ENCODE measurements at places on chromosomes 2 and 18. TPM values are rescaled to one million over a fixed set of nuclear protein-coding genes. Genes with fewer than 3 reads are reported as not detected.

GRCh38 chr18:14936313-14936712 lies 188.3 kb downstream of the ANKRD30B start:
- no peak for DNase-seq

GRCh38 chr18:67964462-67964861 lies 447.9 kb upstream of the DSEL start:
- no peak for DNase-seq

- no peak for DNase-seq
Observed at GRCh38 chr2:37616677-37617005, 54.8 kb downstream of the CDC42EP3 start.

DNA sequence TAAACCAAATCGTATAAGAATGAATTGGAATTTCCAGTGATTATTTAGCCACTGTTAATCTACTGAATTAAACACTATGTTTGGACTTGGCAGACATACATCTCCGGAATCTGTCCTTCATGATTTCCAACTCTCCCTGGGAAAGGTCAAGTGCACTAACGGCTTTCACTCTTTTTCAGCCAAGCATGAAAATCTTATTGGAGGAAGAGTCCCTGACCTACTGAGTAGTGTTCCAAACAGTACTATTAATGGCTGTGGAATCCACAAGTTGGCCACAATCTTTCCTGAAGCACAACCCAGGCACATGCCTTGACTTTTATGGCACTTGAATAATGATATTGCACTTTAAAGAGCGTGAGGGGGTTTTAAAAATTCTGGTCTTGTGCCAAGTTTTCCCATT lies 318.9 kb upstream of the RND3 start:
- DNase-seq, result no peak

- no peak for DNase-seq
Observed at GRCh38 chr18:78924786-78925540, 54.7 kb upstream of the SALL3 start.

DNA sequence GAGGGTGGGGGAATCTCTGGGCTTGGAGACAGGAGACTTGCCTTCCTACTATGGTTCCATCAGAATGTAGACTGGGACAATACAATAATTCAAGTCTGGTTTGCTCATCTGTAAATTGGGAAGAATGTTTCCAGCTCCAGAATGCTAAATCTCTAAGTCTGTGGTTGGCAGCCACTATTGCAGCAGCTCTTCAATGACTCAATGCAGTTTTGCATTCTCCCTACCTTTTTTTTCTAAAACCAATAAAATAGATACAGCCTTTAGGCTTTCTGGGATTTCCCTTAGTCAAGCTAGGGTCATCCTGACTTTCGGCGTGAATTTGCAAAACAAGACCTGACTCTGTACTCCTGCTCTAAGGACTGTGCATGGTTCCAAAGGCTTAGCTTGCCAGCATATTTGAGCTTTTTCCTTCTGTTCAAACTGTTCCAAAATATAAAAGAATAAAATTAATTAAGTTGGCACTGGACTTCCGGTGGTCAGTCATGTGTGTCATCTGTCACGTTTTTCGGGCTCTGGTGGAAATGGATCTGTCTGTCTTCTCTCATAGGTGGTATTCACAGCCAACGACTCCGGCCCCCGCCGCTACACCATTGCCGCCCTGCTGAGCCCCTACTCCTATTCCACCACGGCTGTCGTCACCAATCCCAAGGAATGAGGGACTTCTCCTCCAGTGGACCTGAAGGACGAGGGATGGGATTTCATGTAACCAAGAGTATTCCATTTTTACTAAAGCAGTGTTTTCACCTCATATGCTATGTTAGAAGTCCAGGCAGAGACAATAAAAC lies 6.5 kb downstream of the TTR start:
- no peak for DNase-seq

- DNase-seq, result no peak
Observed at GRCh38 chr2:218477247-218477646, 58.3 kb downstream of the VIL1 start.

DNA sequence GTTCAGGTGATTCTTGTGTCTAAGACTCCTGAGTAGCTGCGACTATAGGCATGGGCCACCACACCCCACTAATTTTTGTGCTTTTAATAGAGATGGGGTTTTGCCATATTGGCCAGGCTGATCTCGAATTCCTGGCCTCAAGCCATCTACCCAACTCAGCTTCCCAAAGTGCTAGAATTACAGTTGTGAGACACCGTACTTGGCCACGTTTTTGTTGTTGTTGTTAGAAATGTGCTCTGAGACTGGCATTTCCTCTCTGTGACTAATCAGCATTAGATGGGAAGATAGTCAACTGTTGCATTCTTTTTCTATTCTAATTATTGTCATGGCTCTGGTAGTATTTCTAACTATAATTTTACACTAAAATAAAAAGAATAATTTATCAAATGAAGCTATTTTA lies 191.7 kb downstream of the CAMKMT start:
- no peak for DNase-seq

DNA sequence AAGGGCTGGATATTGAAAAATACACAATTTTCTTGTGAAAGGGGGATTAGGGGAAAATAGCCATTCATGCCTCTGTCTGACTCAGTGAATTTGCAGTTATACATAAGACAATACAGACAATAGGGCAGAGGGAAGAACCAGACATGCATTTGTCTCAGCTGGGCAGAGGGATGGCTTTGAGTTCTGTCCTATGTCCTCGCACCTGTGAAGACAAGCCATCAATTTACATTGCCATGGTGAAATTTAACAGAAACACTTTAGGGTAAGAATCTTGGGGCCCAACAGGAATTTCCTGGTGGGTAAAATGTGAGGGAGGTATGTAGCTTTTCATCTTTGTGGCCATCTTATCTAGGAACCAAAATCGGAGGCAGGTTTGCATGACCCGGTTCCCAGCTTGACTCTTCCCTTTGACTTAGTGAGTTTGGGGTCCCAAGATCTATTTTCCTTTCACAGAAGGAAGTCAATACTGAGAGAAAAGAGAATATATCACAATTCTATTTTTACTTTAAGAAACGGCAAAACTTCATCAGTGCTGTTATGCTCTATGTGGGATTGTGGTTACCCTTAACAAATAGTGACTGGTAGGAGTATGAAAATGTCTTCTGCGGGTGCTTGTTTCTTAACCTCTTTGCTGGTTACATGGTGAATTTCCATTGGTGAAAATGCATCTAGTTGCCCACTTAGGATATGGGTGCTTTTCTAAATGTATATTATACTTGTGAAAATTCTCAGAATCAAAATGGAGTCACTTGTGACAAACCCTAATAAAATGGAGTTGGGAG lies 221.8 kb downstream of the SPP2 start:
- DNase-seq, result no peak

- no peak for DNase-seq
Observed at GRCh38 chr18:614193-614592, 17.4 kb downstream of the CLUL1 start.

DNA sequence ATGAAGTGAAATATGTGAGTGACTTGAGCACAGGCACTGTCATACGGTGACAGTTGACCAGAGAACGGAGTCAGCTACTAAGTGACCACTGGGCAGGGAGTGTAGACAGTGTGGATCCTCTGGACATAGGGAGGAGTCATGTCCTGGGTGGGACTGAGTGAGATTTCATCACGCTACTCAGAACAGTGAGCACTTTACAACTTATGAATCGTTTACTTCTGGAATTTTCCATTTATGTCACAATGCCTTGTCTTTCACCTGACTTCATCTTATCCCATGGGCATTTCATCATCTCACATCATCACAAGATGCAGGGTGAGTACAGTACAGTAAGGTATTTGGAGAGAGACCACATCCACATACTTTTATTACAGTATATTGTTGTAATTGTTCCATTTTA lies 29.0 kb downstream of the PTPRM start:
- no peak for DNase-seq

DNA sequence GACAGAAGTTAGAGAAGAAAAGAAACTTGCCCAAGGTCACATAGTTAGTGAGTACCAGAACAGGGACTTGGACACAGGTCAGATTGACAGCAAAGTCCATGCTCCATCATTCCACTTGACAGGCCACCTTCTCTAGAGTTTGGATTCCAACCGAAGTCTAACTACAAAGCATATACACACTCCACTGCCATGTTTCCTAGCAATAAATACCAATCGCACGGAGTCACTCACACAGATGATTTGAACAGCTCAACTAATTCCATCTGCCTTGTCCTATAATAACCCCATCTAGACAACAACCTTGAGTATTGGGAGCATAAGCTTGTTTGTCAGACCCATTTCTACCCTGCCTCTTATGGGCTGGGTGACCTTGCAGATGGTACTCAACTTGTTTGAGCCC lies 334.6 kb upstream of the MGAT5 start:
- no peak for DNase-seq

GRCh38 chr2:158385646-158386045 lies 70.9 kb downstream of the CCDC148 start:
- no peak for DNase-seq

- DNase-seq, result no peak
Observed at GRCh38 chr2:159506764-159507440, 109.4 kb downstream of the BAZ2B start.

DNA sequence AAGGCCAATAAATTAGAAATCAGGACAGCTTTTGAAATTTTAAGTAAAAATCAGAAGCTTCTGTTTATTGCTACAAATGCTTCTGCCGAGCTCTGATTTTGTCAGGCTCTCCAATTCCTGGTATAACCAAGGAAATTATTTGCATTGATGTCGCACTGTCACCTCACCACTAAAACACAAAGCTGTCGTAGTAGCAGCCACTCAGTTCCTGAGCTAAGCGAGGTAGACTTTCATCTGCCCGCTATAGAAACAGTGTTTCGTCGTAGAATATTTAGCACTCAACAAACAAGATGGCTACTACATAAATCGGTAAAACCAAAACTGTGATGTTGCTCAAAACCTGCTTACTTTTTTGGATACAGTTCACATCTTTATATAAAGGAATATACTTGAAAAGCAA lies 141.3 kb upstream of the FOSL2 start:
- no peak for DNase-seq

DNA sequence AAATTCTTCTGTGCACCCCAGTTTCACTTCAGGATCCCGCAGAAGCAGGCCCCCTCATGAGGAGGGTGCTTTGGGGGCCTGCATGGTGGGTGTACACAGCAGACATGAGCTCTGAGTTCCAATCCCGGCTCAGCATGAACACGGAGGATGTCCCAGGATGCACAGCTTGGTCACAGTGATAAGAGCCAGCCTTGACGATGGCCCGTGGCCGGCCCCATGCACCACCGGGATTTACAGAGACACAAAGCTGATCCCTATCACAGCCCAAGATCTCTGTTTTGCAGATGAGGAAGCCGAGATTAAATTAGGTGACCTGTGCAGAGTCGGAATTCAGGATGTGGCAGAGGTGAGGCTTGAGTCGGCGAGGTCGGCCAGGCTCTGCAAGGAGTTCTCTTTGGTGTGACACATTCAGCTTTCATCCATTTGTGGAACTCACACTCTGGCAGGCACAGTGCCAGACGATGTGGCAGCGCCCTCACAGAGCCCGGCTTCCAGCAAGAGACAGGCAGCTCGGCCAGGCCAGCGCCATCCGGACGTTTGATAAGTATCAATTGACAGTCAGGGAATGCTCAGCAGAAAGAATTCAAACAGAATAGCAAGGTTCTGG lies 456.3 kb upstream of the MYT1L start:
- no peak for DNase-seq

- no peak for DNase-seq
Observed at GRCh38 chr2:163997466-163997865, 261.7 kb upstream of the FIGN start.

- no peak for DNase-seq
Observed at GRCh38 chr2:235670974-235671787, 177.3 kb downstream of the AGAP1 start.

GRCh38 chr2:34808426-34808825 lies 1209.3 kb upstream of the FAM98A start:
- no peak for DNase-seq

DNA sequence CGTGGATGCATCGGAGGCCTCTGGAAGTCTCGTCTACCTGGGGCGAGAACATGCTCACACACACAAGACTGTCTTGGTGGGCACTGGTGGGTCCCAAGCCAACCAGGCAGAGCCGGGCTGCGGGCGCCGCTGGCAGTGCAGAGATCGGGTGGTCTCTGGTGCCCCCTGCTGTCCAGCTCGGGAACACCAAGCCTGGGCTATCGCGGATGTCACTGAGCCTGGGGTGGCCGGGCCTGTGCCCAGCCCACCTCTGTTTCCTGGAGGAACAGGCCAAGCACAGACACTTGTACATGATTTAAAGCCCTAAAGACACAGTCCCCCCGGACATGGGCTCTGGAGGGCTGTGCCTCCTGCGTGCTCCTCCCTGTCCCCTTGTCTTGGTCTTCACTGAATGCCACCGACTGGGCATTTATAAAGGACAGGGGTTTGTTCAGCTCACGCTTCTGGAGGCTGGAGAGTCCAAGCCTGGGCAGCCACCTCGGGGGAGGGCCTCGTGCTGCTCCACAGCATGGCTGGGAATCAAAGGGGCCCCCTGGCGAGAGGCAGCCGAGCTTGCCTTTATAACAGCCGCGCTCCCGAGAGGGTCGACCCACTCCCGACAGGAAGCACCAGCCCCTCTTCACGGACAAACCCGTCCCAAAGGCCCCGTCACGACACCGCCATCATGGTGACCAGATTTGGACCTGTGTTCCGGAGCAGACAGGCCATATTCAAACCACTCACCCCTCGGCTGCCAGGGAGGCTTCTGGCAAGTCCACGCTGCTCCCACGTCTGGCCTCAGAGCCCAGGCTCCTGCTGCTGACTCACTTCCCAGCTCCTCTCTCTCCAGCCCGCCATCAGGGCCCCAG lies 3.6 kb upstream of the OTOS start:
- peak; percentile 87 for DNase-seq

DNA sequence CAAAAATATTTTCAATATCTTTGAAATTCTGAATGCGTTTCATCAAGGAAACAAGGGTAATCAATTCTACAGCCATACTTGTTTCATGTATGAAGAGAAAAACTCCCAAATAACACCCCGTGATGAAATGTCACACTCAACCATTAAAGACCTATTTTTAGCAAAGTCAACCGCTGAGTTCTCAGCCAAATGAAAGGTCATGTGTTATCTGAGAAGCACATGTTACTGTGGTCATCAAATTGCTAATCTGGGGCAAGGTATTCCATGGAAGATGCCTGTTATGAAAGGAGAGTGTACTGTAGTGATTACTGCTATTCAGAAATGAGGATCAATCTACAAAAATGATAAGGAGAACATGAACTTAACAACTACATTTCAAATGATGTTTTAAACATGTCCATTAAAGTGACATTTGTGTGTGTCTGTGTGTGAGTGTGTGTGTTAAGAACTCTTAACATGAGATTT lies 126.7 kb downstream of the BCL2 start:
- DNase-seq, result no peak

- DNase-seq, result no peak
Observed at GRCh38 chr2:167708998-167709397, 538.4 kb downstream of the STK39 start.

TUBB8B gene
- polyA plus RNA-seq, result not detected

FBLN7 gene
- 0.60 TPM for polyA plus RNA-seq

TIA1 gene
- polyA plus RNA-seq, result 10.2 TPM

PLA2R1 gene
- 0.61 TPM for polyA plus RNA-seq

ERBB4 gene
- not detected for polyA plus RNA-seq

MALL gene
- polyA plus RNA-seq, result 1.6 TPM

Measured in liver (tissue), 10 donors.